ENCODE measurements at places on chromosomes 1 and 21. TPM values are rescaled to one million over a fixed set of nuclear protein-coding genes. Genes with fewer than 3 reads are reported as not detected.

GJA9 gene
- not detected for polyA plus RNA-seq

C8A gene
- 0.16 TPM for polyA plus RNA-seq

HES2 gene
- polyA plus RNA-seq = 0.03 TPM

CHODL gene
- 1.4 TPM for polyA plus RNA-seq

RNF223 gene
- polyA plus RNA-seq = 0.73 TPM

Data from urinary bladder (tissue), 4 donors.